ENCODE measurements at places on chromosomes 2 and 18. TPM values are rescaled to one million over a fixed set of nuclear protein-coding genes. Genes with fewer than 3 reads are reported as not detected.

The TXNDC2 gene
- total RNA-seq = 0.09 TPM

GRCh38 chr2:190783513-190784263, 96.9 kb upstream of the GLS start:
- no peak for DNase-seq

GRCh38 chr2:152343426-152343825, 8.5 kb downstream of the FMNL2 start:
- DNase-seq = no peak

DNA sequence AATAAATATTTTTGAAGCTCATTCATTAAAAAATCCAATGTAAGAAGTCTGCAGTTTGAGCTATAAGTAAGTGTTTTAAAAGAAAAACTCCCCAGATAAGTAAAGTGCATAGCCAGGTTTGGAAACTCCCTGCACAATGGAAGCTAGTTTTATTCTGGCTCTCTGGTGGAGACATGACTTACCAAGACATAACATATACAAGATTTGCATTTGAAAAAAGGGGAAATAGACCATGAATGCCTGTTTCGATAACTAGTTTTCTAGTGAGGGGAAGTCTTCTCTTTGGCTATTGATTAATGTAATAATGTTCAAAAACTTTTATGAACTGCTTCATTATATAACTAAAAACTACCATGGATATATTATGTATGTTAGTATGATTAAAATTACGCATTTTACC, 435.2 kb downstream of the ARHGAP15 start:
- DNase-seq = no peak

The MAP3K19 gene
- 2.1 TPM for total RNA-seq

The TSPYL6 gene
- total RNA-seq = not detected

DNA sequence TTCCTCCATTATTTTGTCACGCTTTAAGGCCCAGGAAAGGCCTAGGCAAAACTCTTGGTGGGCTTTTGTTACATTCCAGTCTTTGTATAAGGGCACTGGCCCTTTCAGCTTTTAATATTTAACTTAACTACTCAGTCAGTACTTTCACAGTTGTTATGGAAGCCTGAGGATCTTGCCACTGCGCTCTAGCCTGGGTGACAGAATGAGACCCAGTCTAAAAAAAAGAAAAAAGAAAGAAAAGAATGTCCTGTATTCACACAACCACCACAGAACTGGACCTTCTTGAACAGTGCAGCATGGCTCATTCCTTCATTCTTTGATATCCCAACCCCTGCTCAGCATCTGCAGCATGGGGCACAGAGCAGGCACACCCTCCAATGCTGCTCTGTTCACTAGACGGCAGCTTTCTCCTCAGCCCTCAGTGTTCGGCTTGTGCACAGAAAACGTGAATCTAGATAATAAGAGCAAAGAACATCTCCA, 93.4 kb upstream of the MSH2 start:
- DNase-seq = no peak

The EN1 gene
- total RNA-seq = not detected

GRCh38 chr2:118989481-118989880, 47.5 kb downstream of the MARCO start:
- DNase-seq = no peak

- DNase-seq = peak; percentile 13
These were observed 1779.7 kb upstream of the CELF4 start for GRCh38 chr18:39345321-39345720.

The DUSP19 gene
- 5.9 TPM for total RNA-seq

GRCh38 chr2:170932166-170932565, 3.1 kb downstream of the GORASP2 start:
- DNase-seq = no peak

DNA sequence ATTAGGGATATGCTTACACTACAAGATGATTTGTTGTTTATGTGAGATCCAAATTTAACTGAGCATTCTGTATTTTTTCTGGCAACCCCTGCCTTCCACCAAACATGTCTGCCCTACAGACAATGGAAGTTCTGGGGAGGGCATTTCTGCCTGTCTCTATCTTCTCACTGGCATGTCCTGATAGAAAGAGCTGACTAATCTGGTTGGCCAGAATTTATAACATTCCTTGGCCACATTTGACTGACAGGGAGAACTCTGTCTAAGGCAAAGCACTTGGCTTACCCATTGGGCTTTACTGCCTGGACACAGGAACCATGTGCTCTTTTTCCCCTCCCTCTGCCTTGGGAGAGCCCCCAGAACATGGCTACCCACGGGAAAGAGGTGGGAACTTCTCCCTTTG, 70.6 kb upstream of the TMEM178A start:
- DNase-seq = no peak

DNA sequence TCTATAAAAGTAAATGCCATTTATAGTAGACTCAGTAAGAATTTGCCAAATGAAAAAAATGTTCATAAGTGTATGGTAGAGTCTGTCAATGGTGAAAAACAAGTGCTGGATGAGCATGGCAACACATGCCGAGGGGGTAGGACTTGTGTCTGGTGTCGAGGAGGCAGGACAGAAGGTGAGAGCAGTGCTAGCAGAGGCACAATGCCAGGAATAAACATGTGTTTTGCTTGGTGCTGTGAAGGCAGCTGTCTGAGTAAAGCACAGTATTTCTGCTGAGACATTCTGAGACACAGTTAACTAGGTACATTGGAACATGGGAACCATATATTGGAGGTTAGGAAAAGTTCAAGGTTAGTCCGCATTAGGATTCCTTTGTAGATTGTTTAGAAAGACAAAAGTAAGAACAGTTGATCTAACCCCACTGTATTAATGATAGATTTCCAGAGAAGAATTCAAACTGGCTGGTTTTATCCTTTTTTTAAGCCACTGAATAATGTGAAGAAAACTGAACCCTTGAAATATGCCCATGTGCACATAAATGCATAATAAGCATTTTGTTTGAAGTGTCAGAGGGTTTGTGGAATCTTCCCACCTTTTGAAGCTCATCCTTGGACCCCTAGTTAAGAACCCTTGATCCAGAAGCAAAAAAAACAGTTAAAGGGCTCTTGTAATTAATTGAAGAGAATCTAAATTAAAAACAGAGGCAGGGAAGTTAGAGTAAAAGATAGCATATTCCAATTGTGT, 7.1 kb downstream of the RBM45 start:
- DNase-seq = no peak

The AKAIN1 gene
- total RNA-seq = not detected

- no peak for DNase-seq
These were observed 158.3 kb downstream of the CERS6 start for GRCh38 chr2:168614172-168615018.

The GALNT5 gene
- total RNA-seq = 23.0 TPM

GRCh38 chr18:65287652-65288051, 463.2 kb upstream of the CDH7 start:
- no peak for DNase-seq

The FRZB gene
- total RNA-seq = 2.8 TPM

- DNase-seq = no peak
These were observed 834.4 kb upstream of the NRXN1 start for GRCh38 chr2:51866361-51866760.

- DNase-seq = no peak
These were observed 43.5 kb upstream of the NXPH2 start for GRCh38 chr2:138823666-138824065.

GRCh38 chr2:42838133-42838532, 45.8 kb upstream of the HAAO start:
- no peak for DNase-seq

GRCh38 chr2:157743051-157743450, 114.4 kb upstream of the ACVR1C start:
- DNase-seq = no peak

DNA sequence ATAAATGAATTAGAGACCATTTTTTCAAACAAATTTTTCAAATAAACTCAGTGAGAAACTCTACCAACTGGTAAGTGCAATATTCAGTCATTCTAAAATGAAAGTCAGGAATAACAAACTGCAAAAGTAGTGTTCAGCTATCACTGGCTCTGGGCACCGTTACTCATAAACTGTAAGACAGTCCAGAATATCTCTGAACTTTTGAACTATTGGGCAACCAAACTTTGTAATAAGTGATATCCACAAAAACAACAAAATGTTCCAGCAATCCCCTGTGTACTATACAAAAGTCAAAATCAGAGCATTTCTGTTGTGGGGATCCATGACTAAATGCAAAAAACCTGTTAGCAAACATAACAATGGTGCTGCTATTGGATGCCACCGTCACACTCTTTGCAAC, 56.3 kb downstream of the SLC25A12 start:
- DNase-seq = no peak

Data from left lung (tissue), 14 donors.